ENCODE measurements at places on chromosomes 2 and 18.

- DNase-seq, result no peak
Observed at GRCh38 chr2:136207665-136208064, 89.7 kb upstream of the CXCR4 start.

DNA sequence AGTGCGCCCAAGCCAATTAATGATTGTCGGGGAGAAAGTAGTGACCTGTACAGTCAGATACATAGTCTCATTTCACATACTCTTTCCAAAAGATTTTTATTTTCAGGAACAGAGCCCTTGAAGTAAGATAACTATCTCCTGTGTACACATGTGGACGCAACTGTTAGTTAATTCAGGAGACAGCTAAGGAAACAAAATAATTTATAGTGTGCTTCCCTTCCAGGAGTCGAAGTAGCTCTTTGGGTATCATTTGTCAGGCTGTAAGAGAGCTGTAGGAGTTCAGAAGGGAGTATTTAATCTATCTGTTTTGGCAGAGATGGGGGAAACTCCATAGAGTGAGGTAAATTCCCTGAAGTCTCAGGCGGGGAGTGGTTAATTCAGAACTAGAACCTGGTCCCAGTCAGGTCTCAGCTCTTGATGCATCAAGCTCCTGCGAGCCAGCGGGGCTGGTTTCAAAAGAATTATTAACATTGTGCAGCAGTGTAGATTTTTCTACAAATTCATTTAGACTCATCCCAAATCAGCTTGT is 63.0 kb downstream of the MAPK4 start:
- DNase-seq, result peak; percentile 8

- DNase-seq, result no peak
Observed at GRCh38 chr18:54945576-54946125, 13.6 kb downstream of the CCDC68 start.

DNA sequence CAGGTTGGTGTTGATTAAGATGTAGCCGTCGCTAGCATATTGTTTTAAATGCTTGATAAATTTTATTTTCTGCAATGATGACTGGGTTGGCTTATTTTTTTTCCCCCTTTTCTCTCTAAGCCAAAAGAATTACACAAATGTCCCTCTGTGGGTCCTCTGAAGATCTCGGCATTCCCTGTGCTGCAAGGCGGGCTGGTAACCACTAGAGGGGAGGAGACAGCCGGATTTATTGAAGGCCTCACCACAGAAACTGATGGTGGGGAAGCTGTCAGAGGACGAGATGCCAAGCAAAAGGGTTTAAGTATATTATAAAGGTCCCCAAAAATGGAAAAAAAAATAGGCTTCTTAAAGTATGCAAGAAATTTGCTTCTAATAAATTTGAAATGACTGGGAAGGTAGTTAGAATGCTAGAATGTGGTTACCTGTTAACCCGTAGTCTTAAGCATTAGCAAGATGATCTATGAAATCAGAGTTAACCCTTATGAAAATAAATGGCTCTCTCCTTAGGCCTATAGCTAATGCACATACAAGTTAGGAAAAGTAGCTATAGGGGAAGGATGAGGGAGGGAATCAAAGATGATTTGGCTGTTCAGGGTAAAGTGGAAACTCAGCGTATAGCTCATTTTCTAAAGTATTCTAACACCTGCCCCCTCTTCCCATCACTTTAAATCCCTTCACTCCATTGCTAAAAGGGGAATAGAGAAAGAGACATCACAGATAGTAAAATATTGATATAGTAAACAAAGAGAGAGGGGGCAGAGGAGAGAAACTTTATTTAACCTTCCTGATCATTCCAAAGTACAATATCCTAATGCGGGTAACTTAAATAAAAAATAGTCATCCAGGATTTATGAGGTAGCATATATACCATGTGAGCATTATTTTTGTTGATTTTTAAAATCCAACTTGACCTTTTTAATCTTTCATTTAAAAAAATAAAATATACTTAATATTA is 894.5 kb upstream of the POU3F3 start:
- DNase-seq, result peak; percentile 59

GRCh38 chr2:50691513-50691912 is 340.4 kb downstream of the NRXN1 start:
- no peak for DNase-seq

- DNase-seq, result no peak
Observed at GRCh38 chr18:55506074-55506473, 81.9 kb downstream of the TCF4 start.

- no peak for DNase-seq
Observed at GRCh38 chr2:168087401-168087800, 160.0 kb downstream of the STK39 start.

DNA sequence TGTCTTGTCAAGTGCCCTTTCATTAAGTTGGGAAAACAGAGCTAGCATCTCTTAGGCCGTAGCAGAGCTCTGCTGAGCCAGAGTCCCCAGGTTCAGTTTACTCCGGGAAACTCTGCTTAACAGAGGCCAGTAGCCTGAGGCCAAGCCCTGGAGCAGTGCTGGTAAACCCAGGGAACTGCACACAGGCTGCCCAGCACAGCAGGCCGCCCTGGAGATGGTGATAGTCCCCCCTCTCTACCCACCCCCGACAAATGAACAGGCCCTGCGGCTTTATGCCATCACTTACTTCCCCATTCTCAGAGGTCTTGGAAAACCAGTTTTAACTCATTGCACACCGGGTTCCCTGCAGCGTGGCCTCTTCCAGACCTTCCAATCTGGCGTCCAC is 3.5 kb downstream of the CNNM4 start:
- peak; percentile 15 for DNase-seq

- no peak for DNase-seq
Observed at GRCh38 chr2:172366596-172367150, 60.7 kb upstream of the ITGA6 start.

DNA sequence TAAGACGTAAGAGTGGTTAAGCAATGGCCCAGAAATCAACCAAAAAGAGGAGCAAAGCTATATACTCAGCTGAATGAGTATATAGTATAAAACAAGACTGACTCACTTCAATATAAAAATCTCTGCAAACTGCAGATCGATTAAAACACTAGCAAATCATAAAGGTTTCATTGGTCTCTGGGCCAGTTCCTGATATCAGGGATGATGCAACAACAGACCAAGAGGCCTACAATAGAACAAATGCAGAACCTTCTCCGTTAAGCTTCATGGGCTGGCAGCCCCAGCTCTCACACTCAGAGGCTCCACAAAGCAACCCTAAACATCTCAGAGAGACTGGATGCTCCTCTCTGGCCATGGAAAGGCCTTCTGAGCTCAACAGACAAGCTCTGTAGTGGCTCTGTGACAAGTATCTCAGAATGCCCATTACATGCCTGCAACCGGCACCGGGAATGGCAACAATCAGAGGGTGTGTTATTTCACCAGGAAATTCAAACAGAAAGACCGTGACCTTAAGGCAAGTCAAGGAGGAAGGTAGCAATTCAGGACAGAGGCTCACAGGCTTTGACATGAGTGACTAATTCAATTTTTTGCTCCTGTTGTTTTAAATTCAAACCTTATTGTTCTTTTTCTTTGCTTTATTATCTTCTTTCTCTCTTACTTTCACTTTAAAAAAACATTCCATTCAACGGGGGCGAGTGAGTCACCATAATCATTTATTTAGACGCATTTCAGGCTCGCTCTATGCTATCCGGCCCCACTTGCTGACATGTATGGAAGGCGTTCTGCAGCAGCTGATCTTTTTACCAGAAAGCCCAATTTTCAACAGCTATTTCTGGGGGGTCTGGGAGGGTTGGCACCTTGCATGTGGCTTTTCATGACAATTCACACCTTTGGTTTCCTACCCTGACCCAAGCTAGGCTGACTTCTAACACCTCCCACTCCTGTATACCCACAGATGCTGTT is 15.1 kb downstream of the CYRIA start:
- no peak for DNase-seq
